ENCODE measurements at places on chromosomes 2 and 18.

GRCh38 chr2:28434600-28434989, 41.9 kb downstream of the FOSL2 start:
- DNase-seq, result no peak

GRCh38 chr2:937530-937929, 13.1 kb upstream of the SNTG2 start:
- DNase-seq, result no peak

DNA sequence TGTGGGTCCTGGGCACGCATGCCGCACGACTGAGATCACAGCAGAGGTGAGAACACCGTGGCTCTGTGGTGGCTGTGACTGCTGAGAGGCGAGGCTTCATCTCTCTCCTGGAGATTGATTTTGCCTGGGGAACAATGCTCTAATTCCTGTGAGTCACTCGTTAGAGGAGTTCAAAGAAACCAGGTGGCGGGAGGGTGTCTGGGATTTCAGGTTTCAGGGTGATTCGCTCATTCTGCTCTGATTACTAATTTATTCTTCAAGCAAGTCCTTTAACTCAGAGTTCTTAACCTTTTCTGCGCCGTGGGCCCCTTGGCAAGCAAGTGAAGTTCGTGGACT, 56.3 kb downstream of the GLI2 start:
- no peak for DNase-seq

GRCh38 chr2:157899125-157899839, 23.2 kb upstream of the ACVR1 start:
- DNase-seq, result no peak

DNA sequence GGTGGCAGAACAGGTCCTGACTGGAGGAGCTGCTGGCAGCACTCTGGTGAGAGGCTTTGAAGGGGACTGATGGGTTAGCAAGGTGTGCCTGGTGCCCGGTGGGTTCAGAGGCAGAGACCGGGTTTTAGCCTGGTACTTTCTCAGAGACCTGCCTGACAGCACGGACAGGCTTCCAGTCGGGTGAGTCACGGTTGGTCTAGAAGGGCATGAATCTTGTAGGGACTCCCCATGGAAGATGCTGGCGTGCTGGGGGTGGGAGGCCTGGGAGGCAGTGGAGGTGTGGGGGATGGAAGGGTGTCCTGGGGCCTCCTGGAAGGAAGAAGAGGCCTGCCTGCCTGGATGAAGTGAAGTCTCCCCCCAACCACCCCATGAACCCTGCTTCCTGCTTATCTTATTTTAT, 52.6 kb downstream of the ACKR3 start:
- DNase-seq, result no peak

DNA sequence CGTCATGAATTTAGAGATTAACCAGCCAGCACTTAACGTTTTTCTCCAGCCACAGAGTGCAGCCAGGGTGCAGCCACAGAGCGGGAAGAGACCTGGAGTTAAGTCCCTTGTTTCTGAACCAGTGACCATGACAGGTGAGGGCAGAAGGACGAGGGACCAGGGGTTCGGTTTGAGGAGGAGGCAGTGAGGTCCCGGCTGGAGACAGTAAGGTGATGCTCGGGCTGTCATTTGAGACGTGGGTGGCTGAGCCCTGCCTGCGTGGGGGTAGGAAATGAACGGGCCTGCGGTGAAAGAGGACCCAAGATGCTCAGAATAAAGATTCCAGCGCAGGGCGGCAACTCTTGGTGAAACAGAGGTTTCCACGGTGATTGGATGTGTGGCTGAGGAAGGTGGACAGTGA, 205.9 kb downstream of the SNTG2 start:
- DNase-seq, result no peak

DNA sequence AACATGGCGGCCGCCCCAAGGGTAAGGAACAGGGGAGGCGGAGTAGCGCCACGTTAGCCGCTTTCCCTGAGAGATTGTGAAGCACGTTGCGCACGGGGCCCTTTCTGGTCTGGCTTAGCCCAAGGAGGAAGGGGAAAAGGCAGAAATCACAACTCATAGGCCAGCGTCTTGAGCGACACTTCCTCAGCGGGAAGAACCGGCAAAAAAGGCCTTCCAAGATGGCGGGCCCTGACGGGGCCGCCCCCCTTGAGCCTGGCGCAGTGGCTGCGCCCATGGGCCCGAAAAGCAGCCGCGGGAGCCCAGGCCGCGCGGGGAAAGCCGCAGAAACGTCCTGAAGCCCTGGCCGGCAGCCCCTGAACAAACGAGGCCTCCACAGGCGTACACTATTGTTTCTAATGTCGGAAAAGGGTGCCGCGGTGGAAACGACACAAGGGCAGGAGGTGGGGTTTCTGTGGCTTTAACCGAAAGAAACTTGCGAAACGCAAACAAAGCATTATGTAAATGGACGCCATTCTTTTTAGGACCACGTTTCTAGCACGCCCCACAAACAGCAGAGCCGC, 919 bp upstream of the PCBP1 start:
- DNase-seq, result peak; percentile 56

Measured in small intestine (tissue), 16 donors.